ENCODE measurements at places on chromosomes 1 and 21.

DNA sequence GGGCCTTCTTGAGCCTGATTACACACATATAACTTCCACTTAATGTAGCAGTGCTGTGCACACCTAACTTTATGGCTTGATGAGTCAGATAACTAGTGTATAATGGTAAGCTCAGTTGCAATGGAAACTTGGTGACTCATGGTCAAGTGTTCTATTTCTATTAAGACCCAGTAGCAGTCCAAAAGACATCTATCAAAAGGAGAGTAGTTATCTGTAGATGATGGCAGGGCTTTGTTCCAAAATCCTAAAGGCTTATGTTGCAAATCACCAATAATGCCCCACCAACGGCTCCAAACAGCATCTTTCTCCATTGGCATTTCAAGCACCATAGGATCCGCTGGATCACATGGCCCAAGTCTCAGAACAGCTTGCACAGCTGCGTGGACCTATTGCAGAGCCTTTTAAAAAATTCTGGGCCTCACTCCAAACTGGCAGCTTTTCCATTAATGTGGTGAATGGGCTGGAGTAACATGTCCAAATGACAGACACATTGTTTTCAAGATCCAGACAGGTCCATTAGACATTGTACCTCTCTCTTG, 566.8 kb upstream of the USP24 start:
- DNase-seq: no peak

DNA sequence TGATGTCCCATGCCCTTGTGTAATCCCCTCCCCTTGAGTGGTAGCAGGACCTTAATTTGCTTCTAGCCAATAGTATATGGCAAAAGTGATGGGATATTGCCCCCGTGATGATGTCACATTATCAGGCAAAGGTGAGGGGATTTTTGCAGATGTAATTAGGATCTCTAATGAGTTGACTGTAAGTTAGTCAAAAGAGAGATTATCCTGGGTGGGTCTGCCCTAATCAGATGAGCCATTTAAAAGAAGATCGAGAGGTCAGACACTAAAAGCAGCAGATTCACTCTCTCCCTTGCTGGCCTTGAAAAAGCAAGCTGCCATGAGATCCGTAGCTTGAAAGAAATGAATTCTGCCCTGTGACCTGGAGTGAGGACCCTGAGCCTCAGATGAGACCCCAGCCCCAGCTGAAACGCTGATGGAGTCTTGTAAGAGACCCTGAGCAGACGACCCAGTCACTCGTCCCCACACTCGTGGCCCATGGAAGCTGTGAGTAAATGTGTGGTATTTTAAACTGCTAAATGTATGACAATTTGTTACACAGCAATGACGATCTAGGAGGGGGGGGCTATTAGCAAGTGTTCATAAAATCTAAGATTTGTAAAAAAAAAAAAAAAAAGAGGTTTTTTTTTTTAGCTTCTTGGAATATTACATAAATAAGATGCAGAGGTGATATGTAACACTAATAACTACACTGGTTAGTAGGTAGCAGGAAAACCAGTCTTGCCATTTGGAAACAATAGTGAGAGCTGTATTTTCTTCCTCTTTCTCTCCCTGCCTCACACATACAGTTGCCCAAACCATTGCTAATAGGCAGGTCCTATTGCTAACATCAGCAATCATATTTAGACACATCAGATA, 50.3 kb upstream of the TARBP1 start:
- no peak for DNase-seq

DNA sequence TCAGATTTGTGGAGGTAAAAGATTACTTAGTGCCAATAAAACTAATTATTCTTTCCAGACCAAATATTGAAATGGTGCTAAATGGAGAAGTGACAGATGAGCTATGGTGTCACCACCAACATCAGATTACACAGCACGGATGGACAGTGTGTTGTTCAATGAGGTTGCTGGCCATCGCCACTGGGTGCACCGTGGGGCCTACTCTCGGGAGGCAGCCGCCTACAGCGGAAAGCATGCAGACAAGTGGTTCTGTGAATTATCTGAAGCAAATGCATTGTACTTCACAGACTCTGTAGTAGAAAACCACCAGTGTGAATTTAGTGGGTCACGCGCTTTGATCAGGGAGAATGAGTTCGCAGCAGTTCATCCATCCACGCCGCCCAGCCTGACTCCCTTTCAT, 42.3 kb downstream of the GNG4 start:
- DNase-seq: no peak

DNA sequence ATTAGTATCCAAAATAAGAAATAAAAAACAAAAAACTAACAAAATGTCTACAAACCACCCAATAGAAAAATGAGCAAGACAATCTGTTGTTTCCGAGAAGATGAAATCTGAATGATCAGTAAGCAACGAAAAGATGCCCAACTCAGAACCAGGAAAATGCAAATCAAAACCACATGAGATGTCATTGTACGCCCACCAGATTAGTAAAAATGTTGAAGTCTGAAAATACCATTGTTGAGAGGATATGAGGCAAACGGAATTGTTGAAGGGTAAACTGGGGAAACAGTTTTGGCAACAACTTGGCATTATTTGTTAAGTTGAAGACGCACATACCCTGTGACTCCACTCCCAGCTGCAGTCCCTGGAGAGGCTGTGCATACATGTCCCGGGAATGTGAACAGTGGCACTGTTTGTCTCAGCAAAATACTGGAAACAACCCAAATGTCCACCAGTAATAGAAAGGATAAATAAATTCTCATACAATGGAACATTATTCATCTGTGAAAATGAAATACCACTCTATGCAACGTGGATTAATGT, 10.6 kb downstream of the ZBTB17 start:
- DNase-seq: no peak

DNA sequence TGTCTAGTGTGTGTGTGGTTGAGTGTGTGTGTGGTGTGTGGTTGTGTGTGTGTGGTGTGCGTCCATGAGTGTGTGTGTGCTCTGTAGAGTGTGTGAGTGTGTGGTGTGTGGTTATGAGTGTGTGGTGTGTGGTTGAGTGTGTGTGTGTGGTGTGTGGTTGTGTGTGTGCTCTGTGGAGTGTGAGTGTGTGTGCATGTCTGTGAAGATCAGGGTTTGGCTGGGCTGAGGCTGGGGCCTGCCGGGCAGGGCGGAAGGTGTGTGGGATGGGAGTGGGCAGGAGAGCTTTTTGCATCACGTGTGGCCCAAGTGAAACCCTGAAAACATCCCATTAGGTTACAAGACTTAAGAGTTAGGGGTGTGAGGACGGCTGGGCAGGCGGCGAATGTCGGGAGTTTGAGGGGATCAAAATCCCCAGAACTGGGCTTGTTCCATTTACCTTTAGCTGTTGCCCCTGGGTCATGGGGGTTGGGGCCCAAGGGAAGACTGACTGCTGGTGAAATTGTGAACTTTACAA, 2.9 kb upstream of the FCMR start:
- DNase-seq: no peak
